NCI-H1092 (cell line): ENCODE measurements at places on chromosomes 11 and 22.

GRCh38 chr11:83004746-83005556, 66.7 kb downstream of the RAB30 start:
- DNase-seq = no peak

DNA sequence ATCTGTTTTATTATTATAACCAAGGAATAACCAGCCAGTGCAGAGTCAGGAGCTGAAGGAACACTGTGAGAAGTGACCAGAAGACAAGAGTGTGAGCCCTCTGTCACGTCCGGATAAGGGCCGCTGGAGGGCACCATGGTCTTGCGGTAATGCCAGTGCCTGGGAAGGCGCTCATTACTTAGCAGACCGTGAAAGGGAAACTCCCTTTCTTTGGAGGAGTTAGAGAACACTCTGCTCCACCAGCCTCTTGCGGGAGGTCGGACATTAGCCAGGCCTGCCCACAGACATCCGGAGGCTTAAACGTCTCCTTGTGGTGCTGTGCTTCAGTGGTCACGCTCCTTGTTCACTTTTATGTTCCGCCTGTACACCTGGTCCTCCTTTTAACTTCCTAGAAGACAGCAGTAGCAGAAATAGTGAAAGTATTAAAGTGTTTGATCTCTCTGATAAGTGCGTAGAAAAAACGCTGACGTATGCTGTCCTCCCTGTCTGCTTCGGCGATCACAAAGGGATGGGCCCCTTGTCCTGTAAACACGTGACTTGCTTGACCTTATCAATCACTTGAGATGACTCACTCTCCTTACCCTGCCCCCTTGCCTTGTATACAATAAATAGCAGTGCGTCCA, 120.6 kb upstream of the LMO1 start:
- no peak for DNase-seq

- DNase-seq = no peak
These were observed 4.6 kb downstream of the ASCC2 start for GRCh38 chr22:29833392-29833965.

- no peak for DNase-seq
These were observed 4.3 kb upstream of the BCR start for GRCh38 chr22:23175817-23176644.

GRCh38 chr22:36465232-36466021, 16.0 kb downstream of the TXN2 start:
- no peak for DNase-seq

- no peak for DNase-seq
These were observed 17.2 kb downstream of the CLDN25 start for GRCh38 chr11:113796663-113797259.

GRCh38 chr22:46090631-46091201, 59.6 kb upstream of the PPARA start:
- DNase-seq = no peak

DNA sequence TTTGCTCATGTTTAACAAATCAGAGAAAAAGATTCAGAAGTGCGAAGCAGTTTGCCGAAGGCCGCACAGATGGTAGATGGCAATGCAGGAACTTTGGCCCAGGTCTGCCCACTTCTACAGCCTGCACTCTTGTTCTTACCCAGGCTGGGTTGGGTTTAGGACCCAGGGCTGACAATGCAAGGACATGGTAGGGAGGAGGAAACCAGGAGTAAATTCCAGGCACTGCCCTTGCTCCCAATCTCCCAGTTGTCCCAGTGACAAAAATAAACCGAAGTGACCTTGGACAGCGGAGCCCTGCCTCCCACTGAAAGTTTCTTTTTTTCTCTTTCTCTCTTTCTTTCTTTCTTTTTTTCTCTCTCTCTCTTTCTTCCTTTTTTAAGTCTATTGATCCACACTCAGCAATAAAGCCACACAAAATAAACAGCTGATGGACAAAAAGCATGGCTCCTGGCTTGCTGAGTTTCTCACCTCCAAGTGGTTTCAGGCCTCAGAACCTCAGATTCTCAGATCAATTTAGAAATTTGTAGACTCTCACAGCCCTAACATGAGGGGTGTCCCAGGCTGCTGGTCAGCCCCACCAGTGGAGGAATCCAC, 33.5 kb upstream of the FCHSD2 start:
- no peak for DNase-seq
